HuH-7 (cell line): ENCODE measurements at places on chromosomes 7 and 10.
A peak's percentile ranks its signal among the peaks of the same experiment; 100 is the strongest.

- DNase-seq: no peak
Measured at GRCh38 chr10:16184096-16184597, 252.7 kb upstream of the PTER start.

DNA sequence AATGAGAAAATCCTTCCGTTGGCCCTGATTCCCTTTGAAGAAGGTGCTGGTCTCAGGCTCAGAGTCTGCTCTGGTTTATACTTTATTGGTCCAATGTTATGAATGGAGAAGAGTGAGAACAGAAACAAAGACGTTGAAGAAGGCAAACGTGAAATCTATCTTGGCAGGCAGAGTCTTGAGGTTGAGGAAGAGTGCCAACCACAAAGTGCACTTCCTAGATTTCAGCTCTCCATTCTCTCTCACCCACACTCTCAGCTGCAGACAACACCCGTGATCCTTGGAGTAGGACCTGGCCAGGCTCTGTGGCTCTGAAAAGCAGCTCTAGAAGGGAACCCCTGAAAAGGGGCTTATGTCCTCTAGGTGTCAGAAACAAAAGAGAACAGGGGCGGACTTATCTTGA is 128.9 kb upstream of the PLXNA4 start:
- DNase-seq: no peak

- no peak for DNase-seq
Measured at GRCh38 chr10:20916976-20917375, 19.9 kb upstream of the NEBL start.

- no peak for DNase-seq
Measured at GRCh38 chr10:9198611-9199010, 1144.1 kb downstream of the GATA3 start.

GRCh38 chr7:135508883-135509588 is 866 bp downstream of the CNOT4 start:
- DNase-seq: peak; percentile 29

GRCh38 chr7:44152971-44153947 is 12.1 kb upstream of the MYL7 start:
- DNase-seq: no peak

DNA sequence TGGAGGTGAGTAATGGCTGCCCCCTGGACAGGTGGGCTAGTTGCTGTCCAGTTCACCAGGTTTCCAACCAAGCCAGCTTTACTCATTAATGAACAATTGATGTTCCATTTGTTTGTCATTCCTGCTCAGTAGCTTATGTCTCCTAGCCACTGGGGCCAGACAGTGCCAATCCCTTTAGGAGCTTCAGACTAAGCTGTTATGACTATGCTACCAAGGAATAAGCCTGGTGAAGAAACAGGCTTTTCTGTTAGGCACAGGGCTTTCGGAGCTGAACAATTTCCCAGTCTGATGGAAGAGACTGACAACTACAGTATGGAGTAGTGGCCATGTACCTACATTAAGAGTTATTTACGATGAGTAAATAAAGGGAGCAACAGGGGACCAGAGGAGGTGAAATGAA is 2.1 kb upstream of the FMC1 start:
- no peak for DNase-seq

DNA sequence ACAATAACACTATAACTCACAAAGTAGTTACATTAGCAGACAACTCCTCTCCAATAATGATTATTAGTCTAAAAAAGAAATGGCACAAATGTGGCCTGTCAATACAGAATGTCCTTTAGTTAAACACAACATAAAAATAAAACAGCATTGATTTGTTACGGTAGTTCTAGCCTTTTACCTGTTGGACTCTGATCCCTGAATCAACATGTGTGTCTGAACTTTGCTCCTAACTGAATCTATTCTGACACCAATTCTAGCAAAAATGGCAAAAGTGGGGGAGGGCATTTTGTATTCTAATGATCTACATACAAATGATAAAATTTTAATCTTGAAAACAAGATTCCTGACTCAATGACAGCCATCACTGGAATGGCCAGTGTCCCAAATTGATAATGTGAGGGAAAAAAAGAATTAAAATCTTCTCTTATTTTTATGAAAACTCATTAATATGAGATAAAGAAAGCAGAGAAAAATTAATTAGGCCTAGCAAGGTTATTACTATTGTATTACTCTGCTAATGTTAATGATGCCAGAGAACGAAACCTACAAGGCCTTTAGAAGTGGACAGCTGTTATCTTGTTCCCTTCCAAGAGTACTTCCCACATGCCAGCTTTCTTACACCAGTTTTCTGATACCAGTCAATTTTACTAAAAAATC is 30.2 kb downstream of the FRA10AC1 start:
- no peak for DNase-seq

DNA sequence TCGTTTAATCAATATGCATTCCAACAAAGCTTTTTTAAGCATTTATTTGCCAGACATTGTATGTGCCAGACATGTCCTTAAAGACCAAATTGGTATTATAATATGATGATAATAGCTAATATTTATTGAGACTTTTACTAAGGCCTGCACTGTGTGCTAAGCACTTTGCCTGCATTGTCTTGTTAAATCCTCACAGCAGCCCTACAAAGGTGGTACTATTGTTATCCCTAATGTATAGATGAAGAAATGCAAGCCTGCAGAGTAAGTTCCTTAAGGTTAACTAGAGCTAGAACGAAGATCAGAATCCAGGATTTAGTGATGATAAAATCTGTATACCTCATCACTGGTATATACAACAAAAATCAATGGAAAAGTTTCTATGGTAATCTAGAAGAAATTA is 5.3 kb upstream of the CAPZA2 start:
- DNase-seq: no peak

GRCh38 chr10:126738001-126738400 is 67.5 kb upstream of the C10orf90 start:
- no peak for DNase-seq

DNA sequence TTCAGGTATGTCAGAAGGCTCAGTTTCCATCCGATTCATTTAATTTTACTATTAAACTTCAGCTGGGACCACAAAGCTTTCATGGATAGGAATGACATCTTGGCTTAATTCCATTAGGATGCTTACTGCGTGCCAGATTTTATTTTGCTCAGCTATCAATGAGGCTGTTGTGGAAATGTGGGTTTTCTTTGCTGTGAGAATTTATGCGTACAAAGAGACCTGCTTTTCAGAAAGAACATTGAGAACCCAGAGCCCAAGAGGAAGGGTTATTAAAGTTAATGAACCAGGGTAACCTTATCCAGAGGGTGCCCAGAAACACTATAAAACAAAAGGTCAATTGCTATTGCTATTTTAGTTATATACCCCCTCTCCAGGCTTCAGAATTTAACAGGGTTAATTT is 98.3 kb downstream of the MKLN1 start:
- no peak for DNase-seq

DNA sequence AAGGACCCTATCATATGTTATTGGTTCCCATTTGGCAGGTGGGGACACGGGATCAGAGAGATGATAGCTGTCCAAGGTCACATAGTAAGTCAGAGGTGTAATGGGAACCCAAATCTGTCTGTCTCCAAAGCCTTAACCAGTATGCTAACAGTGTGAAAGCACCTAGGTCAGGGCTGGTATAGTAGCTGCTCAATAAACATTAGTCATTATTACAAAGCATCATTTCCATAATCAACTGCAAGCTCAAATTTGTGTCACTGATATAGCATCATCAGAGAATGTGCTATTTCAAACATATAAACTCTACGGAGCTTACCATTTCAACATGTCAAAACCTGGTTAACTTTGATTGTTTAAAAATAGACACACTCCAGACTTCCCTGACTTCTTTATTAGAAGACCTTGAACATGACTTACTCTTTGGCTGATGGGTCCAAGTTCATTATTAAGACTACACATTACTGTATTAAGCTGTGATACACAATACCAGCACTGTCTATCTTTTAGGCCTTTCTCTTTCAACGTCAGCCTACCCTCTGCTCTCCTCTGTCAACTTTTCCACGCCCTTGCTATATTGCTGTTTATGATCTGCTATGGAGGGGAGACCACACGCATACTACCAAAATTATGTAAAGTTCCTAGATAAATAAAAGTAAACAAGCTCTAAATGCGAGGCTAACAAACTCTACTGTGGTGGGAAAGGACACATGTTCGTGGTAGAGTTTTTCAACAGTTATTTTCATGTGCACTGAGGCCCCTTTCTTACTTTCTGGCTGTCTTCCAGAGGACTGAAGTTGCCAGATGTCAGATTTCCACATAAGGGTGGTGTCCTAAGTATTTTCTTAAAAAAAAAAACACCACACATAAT is 33.6 kb downstream of the DNMBP start:
- DNase-seq: no peak

- DNase-seq: peak; percentile 91
Measured at GRCh38 chr7:107169120-107170050, 582 bp downstream of the HBP1 start.

- DNase-seq: no peak
Measured at GRCh38 chr7:55149001-55149400, 130.2 kb downstream of the EGFR start.

DNA sequence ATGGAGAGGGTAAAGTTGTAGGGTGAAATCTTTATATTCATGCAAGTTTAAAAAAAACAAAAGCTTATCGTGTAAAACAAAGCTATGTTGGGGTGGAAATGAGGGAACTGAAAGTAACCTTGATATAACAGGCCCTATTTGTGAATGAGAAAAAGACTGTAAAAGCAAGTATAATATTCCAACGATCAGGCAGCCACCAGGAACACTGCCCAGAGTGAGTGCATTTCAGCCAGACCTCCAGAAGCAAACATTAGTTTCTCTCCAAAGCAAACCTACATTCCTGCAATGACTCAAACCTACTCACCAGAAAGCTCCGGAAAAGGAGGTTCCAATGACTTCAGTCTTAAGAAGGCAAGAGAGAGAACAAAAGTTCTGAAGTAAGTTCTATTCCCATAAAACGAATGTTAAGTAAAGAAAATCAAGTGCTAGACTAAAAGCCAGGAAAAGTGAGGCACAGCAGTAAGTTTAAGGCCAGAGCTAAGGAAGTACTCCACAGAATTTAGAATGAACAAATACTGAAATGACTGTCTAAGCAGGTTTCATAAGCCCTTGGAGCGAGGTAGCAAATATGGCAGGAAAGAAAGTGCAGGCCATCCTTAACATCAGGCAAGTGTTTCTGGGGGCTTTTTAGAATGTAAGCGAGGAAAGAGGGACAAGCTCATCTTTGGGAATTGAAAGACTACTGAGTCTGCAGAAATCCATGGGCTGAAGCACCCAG is 493.1 kb downstream of the XPNPEP1 start:
- no peak for DNase-seq

DNA sequence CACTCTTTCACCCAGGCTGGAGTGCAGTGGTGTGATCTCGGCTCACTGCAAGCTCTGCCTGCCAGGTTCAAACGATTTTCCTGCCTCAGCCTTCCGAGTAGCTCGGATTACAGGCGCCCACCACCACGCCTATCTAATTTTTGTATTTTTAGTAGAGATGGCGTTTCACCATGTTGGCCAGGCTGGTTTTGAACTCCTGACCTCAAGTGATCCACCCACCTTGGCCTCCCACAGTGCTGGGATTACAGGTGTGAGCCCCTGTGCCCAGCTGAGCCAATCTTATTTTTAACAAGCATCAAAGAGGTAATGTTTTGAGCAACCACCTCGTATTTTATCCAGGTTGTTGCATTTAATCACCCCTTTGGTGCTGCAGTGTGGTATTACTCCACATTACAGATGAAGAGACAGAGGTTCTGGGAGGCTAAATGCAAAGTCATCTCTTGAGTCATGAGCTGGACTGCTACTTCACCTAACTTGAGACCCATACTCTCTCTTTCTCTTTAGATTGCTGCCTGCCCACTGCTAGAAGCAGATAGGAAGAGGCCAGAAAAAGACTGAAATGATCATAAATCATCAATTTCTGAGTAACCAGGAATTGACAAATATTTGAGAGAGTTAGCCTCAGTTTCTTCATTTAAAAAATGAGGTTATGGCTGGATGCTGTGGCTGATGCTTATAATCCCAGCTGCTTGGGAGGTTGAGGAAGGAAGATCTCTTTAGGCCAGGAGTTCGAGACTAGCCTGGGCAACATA is 116.2 kb downstream of the CAMK1D start:
- no peak for DNase-seq

GRCh38 chr10:17580885-17581284 is 36.3 kb downstream of the HACD1 start:
- no peak for DNase-seq

DNA sequence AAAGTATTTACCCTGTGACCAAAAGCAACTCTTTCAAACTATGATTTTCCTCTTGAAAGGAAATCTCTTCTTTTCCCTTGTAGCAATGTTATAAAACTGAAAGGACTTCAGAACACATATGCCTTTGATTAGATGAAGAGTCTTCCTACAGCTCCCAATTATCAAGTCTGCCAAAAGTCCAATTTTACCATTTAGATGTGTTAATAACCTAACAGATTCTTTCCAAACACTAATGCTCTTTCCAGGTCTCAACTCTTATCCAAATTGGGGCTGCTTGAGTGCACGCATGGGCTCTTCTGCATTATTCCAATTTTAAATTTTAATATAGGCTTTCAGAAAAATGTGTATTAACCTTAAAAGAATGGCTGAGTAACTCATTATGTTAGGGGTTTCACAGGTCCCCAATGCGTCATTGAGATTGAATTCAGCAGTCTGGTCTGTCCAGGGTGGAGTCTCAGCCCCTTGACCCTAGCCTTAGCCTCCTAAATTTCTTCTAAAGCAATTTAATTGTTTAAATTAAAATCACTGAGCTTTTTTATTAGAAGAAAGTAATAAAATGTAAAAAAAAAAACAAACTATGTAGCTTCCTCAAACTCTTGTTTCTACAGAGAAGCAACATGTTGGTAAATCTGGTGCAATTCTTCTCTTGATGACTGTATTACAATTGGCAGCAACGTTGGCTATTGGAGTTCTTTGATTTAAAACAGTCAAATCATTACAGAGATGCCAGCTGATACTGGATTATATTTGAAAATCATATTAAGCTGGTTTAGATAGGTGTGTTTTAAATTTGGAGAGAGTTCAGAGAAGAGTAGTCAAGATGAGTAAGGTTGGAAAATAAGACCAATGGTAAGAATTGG is 170.4 kb downstream of the DKK1 start:
- no peak for DNase-seq

DNA sequence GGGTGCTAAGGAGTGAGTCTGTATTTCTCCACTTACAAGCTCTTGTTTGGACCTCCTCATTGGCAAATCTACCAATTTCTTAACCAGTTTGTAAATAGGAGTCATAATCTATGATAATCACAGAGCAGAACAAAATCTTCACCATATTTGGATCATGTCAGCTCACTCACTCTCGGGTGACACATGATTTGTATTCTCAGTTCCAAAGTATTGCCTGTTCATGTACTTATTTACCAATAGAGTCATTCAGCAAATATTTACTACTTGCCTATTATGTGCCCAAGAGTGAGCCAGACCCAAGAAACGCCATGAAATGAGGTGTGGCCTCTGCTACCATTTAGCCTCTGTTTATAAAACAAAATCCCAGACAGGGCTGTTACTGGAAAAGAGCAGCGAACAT is 114.8 kb downstream of the TSPAN12 start:
- no peak for DNase-seq

GRCh38 chr7:41319581-41319980 is 383.3 kb downstream of the INHBA start:
- DNase-seq: no peak

- no peak for DNase-seq
Measured at GRCh38 chr7:150450491-150451001, at the start of gene GIMAP8. GIMAP8 (plus strand) TSS chr7:150450630; CDS start chr7:150466699, 16,069 bp downstream.

- DNase-seq: peak; percentile 36
Measured at GRCh38 chr7:144842377-144842851, 6.6 kb upstream of the TPK1 start.

- peak; percentile 32 for DNase-seq
Measured at GRCh38 chr10:48551861-48552591, 52.8 kb downstream of the ARHGAP22 start.

GRCh38 chr10:21929070-21929469 is 74.5 kb downstream of the DNAJC1 start:
- DNase-seq: no peak
